Kidney epithelial cell (primary cell): ENCODE measurements at places on chromosomes 12 and 14.

GRCh38 chr12:125148316-125148715 is 83.1 kb downstream of the AACS start:
- no peak for DNase-seq

DNA sequence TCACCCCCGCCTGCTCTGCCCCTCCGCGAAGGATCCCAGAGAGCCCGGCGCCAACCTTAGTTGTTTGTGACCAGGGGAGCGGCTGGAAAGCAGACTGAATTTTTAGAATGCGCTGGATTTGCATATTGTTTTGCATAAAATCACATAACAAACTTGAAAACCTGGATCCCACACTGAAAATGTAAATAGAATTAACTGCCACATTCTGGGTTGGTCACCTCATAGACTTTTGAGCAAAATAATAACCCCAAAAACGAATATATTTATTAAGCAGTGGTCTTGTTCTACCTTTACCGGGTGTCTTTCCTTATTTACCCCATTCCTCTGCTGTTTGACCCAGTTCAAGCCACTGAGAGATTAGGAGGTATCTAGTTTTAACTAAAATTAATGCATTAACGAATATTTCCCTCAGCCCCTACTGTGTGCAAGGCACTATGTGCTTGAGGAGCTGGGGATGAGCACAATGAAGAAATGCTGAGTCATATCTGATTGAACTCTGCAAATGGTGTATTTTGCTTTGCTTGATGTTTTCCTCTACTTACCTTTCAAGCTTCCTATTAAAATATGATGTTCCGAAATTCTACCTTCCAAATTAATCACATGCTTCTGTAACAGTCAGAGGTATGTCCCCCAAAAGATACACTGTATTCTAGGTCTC is 438 bp upstream of the EGLN3 start:
- DNase-seq: no peak

GRCh38 chr14:43548368-43548767 is 958.7 kb downstream of the FSCB start:
- DNase-seq: no peak

DNA sequence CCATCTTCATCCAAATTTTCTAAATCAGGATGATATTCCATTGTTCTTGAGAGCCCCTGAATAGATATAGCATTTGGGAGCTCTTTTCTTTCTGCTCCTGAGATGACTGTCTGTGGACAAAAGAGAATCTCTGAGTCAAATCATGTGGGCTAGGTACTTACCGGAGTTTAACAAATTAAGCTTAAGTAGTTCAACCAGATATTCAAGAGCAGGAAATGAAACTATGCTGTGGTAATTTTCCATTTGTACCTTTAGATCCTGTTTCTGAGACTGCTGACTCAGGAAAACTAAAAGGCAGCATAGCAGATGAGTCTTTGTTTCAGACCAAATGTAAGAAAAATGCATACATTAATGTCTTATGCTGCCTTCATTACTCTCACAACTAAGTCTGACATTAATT is at the start of gene CLEC7A:
TSS of gene CLEC7A (minus strand) at position 158 of the 400 bp plus-strand sequence. CDS start at position 41, 117 bp downstream.
- DNase-seq: no peak

DNA sequence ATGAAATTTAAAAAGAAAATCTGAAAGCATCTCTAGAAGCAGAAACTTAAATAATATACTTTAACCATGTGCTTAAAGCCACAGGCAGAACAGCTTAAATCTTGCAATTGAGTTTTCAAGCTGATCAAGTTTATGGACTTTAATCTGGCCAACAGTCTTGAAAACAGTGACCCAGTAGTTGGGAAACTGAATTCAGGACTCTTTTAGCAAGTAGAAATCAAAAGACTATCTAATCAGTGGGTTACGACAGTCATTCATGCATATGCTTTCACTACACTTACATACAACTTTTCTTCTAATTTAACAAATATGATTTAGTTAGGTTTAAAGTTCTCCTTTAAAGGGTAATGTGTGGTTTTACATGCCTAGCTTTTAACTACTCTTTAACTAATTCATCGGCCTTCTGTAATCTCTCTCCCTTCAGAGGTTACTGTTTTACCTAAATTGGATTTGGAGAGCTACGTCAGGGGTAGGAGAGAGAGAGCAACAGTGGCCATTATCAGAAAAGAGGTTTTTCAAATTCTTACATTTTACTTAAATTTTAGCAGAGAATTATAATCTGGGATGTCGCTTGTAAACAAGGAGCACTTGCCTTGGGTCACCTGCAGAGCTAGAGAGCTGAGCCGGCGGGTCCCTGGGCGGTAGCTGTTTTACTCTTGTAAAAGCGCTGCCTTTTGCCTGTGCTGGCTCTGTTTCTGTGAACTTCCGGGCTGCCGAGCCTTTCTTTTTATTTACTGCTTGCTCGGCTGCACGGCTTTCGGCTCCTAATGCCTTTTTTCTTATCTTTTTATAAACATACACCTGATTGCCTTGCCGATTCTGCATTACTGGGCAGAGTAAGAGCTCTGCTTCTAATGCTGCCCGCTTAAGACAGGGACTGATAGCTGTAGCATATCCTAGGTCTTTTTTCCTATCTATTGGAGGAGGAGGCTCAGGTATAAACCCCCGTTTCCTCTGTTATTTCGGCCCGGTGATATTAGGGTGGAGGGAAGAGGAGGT is 17.4 kb upstream of the LYZ start:
- DNase-seq: no peak

DNA sequence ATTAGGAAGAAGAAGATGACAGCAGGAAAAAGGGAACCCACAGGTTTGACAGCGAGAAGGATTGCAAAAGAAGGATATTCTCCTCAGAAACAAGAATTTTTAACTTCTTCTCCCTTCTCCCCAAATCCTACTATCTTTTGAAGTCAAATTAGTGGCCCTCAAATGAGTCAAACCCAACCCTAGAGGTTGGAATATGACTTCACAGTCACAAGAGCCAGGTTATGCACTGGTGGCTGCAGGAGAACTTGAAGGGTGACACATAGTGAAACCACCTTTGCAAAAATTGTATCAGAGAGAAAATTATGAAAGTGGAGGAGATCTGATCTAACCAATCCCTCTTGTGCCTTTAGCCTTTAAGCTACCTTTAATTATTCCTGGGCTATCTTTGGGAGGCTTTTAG is 386.2 kb upstream of the CCDC196 start:
- DNase-seq: no peak

GRCh38 chr12:46835785-46836184 is 10.0 kb upstream of the SLC38A4 start:
- DNase-seq: no peak

DNA sequence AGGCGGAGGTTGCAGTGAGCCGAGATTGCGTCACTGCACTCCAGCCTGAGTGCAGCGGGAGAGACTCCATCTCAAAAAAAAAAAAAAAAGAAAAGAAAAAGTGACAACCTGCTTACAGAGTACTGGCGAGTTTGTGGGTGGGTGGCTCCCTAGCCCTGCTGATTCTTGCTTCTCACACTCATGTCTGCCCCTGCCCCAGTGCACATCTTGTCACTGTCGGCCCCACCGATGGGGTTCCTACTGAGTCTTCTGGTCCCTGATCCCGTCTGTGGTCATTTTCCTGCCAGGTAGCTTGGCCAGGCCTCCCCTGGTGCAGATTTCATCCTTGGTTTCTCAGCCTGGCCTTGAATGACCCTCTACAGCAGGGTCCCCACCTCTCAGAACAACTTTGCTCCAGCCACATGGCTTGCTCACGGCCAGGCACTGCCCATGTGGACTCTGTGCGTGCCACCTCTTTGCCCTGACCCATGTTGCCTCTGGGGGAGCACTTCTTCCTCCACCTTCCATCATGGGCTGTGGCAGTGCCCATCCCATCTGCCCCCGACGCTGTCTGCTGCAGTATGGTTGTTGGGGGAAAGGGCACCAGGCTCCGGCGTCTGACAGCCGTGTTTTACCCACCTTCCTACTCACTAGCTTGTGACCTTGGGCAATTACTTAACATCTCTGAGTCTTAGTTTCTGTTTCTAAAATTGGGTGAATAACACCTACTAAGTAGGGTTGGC is 2.1 kb upstream of the PTPN6 start:
- no peak for DNase-seq

- DNase-seq: no peak
Measured at GRCh38 chr12:52181746-52182145, 10.1 kb downstream of the KRT80 start.

DNA sequence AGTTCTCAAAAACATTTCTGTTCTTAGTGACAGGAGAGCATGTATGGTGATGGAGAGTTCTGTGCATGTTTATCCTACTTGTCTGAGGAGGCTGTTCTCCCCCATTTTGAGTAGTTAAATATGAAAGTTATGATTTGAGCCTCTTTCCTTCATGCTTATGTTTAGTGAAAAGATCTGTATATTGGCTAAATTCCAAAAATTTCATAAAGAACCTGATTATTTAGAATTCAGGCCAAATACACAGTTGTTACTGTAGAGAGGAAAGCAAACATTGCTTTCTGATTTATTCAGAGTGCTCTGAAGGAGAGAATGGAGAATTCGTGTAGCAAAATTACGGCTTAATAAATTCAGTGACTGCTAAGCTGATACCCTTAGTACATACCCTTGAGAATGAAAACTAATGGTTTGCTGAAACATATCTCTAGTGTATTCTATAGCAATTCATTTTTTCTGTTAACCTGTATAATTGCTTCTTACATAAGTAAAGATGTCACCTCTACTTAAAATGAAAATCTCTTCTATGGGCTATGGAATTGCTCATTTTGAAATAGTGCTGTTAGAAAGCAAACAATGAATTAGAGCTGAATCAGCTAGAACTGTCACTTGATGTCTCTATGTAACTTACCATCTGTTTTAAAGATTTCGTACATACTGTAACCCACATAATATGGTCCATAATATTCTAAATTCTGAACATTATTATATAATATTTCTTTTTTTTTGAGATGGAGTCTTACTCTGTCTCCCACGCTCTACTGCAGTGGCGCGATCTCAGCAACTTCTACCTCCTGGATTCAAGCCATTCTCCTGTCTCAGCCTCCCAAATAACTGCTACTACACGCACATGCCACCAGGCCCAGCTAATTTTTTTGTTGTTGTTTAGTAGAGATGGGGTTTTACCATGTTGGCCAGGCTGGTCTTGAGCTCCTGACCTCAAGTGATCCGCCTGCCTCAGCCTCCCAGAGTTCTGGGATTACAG is 417.0 kb upstream of the RGS6 start:
- DNase-seq: no peak

- DNase-seq: no peak
Measured at GRCh38 chr12:4434706-4435425, 10.7 kb downstream of the FGF6 start.

GRCh38 chr14:74599321-74599761 is 12.7 kb downstream of the LTBP2 start:
- no peak for DNase-seq

GRCh38 chr14:53900499-53900898 is 56.1 kb downstream of the BMP4 start:
- DNase-seq: no peak

- DNase-seq: peak; percentile 14
Measured at GRCh38 chr14:70188659-70189455, at the start of gene SLC8A3. Gene SLC8A3, minus strand, starts transcription at chr14:70188951. Its CDS starts 20,529 bp downstream, at chr14:70168422.

DNA sequence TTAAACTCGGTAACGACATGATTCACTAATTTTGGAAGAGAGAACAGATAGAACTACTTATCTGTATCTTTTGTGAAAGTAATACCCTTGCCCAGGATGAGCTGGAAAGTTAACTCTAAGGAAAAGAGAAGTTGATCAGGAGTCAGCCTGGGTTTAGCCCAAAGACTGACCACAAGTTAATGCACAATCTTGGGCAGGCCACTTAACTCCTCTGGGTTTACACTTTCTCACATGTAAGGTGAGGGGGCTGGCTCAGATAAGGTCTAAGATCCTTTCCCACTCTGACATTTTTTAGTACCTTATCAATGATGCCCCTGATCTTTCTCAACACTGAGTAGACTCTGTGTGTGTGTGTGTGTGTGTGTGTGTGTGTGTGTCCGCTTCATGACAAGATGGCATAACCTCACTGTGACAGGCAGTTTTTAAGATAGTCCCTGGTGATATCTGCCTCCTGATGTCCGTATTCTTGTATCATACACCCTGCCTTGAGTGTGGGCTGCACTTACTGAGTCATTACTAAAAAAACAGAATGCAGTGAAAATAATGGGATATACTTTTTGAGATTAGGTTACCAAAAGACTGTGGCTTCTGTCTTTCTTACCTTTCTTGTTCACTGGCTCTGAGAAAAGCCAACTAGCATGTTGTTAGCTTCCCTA is 56.2 kb upstream of the CCDC198 start:
- no peak for DNase-seq

GRCh38 chr12:48286665-48287064 is 64.1 kb downstream of the ZNF641 start:
- DNase-seq: no peak

- DNase-seq: no peak
Measured at GRCh38 chr14:75204116-75204515, 27.7 kb upstream of the TMED10 start.

DNA sequence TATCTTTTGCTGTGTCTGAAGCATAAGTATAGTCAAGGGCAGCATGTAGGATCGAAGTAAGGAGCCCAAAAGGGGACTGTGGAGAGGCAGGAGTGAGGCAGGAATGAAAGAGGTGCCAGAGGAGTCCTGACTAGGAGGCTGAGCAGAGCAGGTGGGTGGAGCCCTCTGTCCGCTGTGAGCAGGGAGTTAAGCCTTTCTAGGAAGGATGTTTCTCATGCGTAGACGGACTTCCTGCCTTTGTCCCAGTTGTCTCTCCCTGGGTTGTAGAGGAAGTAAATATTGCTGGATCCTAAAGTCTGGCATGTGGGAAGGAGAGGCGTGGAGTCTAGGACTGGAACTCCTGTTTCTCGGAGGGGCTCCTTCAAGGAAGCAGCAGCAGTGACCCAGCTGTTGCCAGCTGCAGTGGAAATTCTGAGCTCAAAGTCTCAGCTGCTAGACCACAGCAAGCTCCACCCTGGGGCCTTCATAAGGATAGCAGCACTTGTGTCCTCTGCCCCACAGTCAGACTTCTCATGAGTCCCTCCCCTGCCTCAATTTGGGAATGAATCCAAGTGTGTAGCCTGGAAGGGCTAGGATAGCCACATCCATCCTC is 44.0 kb downstream of the RBMS2 start:
- peak; percentile 18 for DNase-seq

DNA sequence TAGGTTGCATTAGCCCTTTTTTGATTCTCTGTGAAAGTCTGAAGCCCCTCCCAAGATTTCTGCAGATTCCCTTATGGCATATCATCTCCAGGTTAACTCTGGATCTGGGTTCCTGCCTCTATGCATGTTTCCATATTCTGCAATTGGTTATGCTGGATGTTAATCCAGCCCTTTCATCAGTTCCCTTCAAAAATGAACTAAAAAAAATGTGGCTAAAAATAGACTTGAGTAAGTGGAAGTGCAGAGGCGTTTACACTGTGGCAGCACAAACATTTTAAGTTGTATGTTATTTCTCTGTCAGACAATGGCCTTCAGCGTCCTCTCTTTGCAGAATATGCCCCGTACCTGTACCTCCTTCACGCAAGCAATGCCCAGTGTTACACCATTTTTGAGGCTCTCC is 11.4 kb downstream of the MGST1 start:
- DNase-seq: no peak

GRCh38 chr12:122602456-122602855 is 75.4 kb downstream of the KNTC1 start:
- no peak for DNase-seq

GRCh38 chr12:122749569-122750332 is 2.9 kb upstream of the DENR start:
- no peak for DNase-seq
